ENCODE measurements at places on chromosomes 6 and 20. TPM values are rescaled to one million over a fixed set of nuclear protein-coding genes. Genes with fewer than 3 reads are reported as not detected.

The TMEM74B gene
- 5.8 TPM for total RNA-seq

The FLRT3 gene
- 90.0 TPM for total RNA-seq

The TSPO2 gene
- total RNA-seq, result not detected

The PRKN gene
- 3.5 TPM for total RNA-seq

The ZBTB46 gene
- total RNA-seq, result 22.0 TPM

The SYNDIG1 gene
- 5.5 TPM for total RNA-seq

The CST1 gene
- 41.2 TPM for total RNA-seq

The LPA gene
- total RNA-seq, result 3.6 TPM

The COL21A1 gene
- total RNA-seq, result 0.46 TPM

The OTOR gene
- not detected for total RNA-seq

The CCND3 gene
- 9.2 TPM for total RNA-seq

All from endodermal cell (in vitro differentiated cells).